Right atrium auricular region (tissue), 2 donors: ENCODE measurements at places on chromosomes 12 and 14.

DNA sequence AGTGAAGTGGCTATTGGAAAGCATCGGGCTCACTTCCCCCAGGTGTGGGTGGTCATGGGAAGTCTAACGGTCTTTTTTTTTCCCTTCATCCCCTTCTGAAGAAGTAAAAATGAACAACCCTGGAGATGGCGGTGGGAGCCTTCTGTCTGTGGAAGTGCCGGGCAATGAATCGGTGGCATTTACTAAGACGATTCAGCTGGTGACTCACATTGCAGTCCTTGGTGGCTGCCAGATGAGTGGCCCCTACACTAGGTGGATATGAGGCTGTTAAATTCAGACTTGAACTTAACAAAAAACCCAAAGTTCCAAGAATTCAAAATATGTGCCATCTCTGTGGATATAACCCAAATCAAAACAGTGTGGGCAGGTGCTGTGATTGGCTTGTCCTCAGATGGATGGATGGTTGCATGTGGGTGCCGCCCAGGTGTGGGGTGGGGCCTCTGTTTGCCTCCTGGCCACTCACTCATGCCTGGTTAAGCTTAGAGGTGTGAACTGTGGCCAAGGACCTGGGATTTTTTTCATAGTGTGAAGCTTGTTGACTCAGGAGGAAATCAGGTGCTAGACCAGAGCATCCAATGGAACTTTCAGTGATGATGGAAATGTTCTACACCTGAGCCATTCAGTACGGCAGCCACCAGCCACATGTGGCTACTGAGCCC, 176.7 kb upstream of the NOS1 start:
- H3K27me3 ChIP-seq: no peaks in the 10 kb centered on the region
- no peak overlapping the region for H3K27ac ChIP-seq
- no peak for DNase-seq
- no peak overlapping the region for H3K4me3 ChIP-seq

DNA sequence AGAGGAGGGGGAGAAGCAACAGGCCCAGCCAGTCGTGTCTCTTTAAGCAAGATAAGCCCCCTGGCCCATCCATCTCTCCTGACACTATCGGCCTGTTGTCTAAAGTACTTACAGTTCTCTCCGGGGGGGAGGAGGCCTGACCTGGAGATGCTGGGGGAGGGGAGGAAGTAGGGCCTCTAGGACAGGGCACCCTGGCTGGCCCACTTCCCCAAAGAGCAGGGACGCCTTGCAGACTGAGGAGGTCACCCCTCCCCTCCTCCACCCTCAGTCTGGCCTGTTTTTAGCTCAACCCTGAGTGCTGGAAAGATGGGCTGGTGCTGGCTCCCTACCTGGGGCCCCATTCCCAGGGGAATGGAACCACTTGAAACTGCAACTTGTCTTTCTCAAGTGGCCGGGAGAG, 70.3 kb downstream of the TBX5 start:
- H3K36me3 ChIP-seq: no peaks in the 10 kb centered on the region
- H3K4me1 ChIP-seq: no peaks in the 10 kb centered on the region
- no peak overlapping the region for H3K4me3 ChIP-seq
- H3K27me3 ChIP-seq: no peaks in the 10 kb centered on the region
- DNase-seq: no peak

GRCh38 chr14:22297376-22297775, 291.6 kb downstream of the DAD1 start:
- H3K4me3 ChIP-seq: no peak overlapping the region
- no peaks in the 10 kb centered on the region for H3K27me3 ChIP-seq
- no peaks in the 10 kb centered on the region for H3K4me1 ChIP-seq
- H3K36me3 ChIP-seq: no peaks in the 10 kb centered on the region
- no peak overlapping the region for H3K27ac ChIP-seq
- DNase-seq: no peak

DNA sequence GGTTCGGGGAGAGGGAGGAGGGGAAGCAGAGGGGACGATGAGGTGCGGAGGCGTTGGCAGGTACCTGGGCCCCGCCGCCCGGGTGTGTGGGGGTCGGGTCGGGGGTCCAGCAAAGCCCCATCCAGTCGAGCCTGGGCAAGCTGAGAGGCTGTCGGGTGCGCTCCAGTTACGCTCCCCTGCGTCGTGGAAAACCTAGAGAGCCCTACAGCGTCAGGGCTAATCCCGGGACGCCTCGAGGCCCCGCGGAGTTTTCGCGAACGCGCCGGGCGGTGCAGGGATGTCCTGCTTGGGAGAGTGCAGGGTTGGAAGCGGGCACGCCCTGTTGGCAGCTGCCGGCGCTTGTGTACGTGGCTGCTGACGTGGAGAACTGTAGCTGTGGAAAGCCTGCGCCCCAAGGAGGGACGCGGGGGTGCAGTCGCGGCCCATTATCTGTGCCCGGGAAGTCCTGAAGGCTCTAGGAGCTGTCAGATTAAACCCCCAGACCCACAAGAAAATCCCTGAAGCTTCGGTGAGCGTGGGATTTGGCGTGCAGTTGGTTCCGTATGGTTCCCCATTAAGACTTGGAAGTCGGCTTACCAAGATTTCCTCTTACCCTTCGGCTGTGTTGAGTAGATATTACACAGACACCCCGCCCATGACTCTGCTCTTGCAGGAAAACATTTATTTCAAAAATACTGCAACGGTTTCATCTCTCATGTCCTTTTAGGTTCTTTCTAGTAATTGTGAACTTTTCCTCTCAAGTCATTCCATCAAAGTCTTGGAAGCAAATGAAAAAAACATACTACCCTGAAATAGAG, 11.3 kb upstream of the SLC38A2 start:
- peaks cover 54% of the 10 kb centered on the region for H3K4me1 ChIP-seq
- DNase-seq: peak; percentile 97
- H3K4me3 ChIP-seq: peak overlapping the region; percentile 68
- no peaks in the 10 kb centered on the region for H3K27me3 ChIP-seq
- H3K27ac ChIP-seq: peak overlapping the region; percentile 100
- no peaks in the 10 kb centered on the region for H3K36me3 ChIP-seq

- no peaks in the 10 kb centered on the region for H3K36me3 ChIP-seq
- no peak for DNase-seq
- no peaks in the 10 kb centered on the region for H3K4me1 ChIP-seq
- H3K27ac ChIP-seq: no peak overlapping the region
These were observed 368.0 kb downstream of the ALG10 start for GRCh38 chr12:34390171-34390841.

DNA sequence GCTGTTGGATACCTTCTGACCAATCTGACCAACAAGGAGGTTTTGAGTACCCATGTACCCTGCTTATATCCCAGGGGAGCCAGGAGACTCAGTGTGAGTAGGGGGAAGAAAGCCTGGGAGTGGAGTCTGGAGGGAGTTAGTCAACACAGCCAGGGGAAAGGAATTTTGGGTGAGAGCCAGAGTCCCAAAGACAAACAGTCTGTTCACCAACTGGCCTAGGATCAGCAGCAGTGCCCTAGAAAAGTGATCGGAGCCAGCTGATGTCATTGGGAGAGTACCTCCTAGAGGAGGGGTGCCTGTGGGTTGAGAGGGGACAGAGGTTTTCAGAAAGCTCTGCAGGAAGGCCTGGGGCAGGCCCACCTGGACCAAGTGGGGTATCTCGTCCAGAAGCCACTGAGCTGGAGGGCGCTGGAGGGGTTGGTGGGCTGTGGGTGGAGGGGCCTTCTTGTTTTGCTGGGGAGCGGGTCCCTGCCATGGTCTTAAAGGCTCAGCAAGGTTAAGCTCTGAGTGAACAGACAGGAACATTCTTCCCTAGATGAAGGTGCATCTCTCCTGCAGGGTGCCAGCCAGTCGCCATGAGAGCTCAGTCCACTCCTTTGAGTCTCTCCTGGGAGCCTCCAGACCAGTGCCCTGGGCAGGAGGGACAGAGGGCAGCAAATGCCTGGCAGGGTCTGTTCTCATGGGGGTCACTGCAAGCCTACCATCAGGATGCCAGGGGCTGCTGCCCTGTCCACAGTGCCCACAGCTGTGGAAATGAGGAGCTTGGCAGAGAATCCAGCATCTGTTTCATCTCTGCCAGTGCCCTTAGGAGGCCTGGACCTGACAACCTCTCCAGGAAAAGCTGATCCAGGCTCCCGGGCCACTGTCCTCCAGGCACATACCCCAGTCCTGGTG, 63.6 kb downstream of the CHGA start:
- no peak for DNase-seq
- H3K27ac ChIP-seq: peak overlapping the region; percentile 76
- no peaks in the 10 kb centered on the region for H3K27me3 ChIP-seq
- H3K36me3 ChIP-seq: no peaks in the 10 kb centered on the region
- H3K4me3 ChIP-seq: no peak overlapping the region

- H3K4me1 ChIP-seq: no peaks in the 10 kb centered on the region
- no peak overlapping the region for H3K4me3 ChIP-seq
- H3K36me3 ChIP-seq: no peaks in the 10 kb centered on the region
- no peak for DNase-seq
- no peaks in the 10 kb centered on the region for H3K27me3 ChIP-seq
These were observed 86.5 kb upstream of the CEP83 start for GRCh38 chr12:94545935-94546771.

- no peaks in the 10 kb centered on the region for H3K4me1 ChIP-seq
- no peak overlapping the region for H3K27ac ChIP-seq
- H3K36me3 ChIP-seq: no peaks in the 10 kb centered on the region
- H3K27me3 ChIP-seq: no peaks in the 10 kb centered on the region
These were observed 1808.9 kb upstream of the SEL1L start for GRCh38 chr14:83342590-83342989.

DNA sequence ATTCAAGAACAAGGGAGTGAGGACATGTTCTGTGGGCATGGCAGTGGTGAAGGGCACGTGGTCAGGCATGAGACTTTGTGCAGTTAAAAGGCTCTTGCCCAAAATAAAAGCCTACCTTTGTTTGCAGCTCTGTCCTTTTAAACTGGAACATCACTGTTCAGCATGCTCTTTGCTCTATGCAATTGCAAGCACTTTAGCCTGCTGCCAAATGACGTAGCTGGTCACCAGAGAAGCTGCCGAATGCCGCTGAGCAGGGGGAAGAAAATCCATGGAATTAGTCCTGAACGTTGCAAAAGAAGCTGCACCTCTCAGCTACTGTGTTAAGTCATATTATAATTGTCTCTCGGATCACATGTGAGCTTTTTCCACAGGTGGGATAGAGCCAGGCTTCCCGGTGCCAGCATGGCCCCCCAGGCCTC, 176.3 kb upstream of the DIO2 start:
- H3K4me3 ChIP-seq: no peak overlapping the region
- H3K36me3 ChIP-seq: no peaks in the 10 kb centered on the region
- no peak for DNase-seq
- no peaks in the 10 kb centered on the region for H3K4me1 ChIP-seq

GRCh38 chr12:27900920-27901879, 71.3 kb downstream of the PTHLH start:
- H3K27ac ChIP-seq: no peak overlapping the region
- H3K4me1 ChIP-seq: peaks cover 10% of the 10 kb centered on the region
- no peaks in the 10 kb centered on the region for H3K27me3 ChIP-seq
- H3K36me3 ChIP-seq: no peaks in the 10 kb centered on the region
- DNase-seq: no peak
- no peak overlapping the region for H3K4me3 ChIP-seq

DNA sequence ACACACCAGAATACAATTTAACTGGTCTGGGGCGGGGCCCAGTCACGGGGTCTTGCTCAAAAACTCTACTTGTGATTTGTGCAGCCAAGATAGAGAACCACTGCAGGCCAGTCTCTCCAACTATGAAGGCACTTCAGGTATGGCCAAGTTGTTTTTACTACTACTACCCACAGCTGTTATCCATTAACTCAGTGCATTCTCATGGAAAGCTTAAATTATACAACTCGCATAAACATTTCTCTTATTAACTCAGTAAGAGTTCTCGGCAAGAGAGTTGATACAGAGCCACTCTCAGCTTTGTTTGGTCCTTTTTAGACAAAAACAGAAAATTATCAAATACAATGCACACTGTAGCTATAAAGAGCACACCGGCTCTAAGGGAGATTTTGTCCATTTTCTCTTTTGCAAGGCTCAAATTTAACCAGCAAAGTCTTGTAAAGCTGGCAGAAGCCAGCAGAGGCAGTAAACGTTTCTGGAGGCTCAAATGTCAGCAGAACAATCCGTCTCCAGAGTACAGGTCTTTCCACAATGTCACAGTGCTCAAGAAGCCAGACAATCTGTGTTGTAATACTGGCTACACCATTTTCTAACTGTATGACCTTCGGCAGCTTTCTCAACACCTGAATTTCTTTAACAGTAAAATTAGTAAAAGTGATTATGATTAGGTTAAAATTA, 85.9 kb downstream of the PTGER2 start:
- no peak overlapping the region for H3K27ac ChIP-seq
- no peak for DNase-seq
- no peak overlapping the region for H3K4me3 ChIP-seq
- H3K4me1 ChIP-seq: no peaks in the 10 kb centered on the region

DNA sequence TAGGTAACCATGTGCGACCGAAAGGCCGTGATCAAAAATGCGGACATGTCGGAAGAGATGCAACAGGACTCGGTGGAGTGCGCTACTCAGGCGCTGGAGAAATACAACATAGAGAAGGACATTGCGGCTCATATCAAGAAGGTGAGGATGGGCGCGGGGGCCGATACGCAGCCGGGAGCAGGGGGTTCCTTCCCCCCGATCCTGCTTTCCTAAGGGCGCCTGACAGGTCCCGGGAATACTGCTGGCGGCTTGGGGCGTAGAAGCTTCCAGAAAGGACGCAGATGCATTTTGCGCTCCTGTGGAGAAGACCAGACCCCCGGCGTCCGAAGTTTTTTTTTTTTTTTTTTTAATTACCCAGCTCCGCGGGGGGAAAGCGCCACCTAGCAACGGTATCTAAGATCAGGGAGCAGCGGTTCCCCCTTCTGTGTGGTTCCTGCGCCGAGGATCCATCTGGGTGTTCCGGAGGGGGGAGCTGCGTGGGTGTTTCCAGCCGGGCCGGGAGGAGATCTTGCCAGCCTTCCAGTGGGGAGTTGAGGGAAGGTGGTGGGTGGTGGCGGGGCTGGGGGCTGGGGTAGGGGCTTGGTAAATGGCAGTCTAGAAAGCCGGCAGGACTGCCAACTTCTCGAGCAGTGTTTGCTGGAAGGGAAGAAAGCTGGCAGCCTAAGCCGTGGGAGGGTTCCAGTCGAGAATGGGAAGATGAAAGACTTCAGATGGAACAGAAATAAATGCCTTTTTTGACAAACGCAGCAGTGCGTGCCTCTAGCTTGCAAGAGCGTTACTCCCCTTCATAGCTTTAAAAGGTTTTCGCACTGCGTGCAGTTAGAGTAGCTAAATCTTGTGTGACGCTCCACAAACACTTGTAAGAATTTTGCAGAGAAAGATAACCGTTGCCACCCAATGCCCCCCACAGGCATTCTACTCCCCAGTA, 764 bp downstream of the DYNLL1 start:
- H3K27me3 ChIP-seq: no peaks in the 10 kb centered on the region
- peak; percentile 76 for DNase-seq
- peaks cover 26% of the 10 kb centered on the region for H3K4me1 ChIP-seq
- peak overlapping the region; percentile 85 for H3K4me3 ChIP-seq

GRCh38 chr14:89407856-89408255, 9.2 kb downstream of the FOXN3 start:
- H3K4me1 ChIP-seq: no peaks in the 10 kb centered on the region
- no peaks in the 10 kb centered on the region for H3K27me3 ChIP-seq
- no peak for DNase-seq
- H3K36me3 ChIP-seq: peaks cover 20% of the 10 kb centered on the region

DNA sequence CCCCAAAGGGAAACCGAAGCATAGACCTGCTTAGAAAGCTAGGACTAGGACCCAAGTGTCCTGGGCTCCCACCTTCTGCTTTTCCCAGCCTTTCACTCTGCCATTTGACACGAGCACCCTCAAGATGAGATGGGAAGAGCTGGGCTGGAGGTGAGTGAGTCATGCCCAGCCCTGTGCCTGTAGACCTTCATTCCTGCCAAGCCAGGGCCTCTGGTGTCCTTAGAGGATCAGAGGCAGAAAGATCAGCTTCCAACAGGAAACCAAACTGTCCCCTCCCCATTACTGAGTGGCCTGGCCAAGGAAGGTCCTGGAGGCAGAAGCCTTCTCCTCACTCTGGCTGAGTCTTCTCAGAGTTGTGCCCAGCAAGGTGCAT, 3.5 kb downstream of the TMEM63C start:
- no peak overlapping the region for H3K27ac ChIP-seq
- no peak overlapping the region for H3K4me3 ChIP-seq
- H3K4me1 ChIP-seq: peaks cover 12% of the 10 kb centered on the region
- no peaks in the 10 kb centered on the region for H3K36me3 ChIP-seq
- H3K27me3 ChIP-seq: no peaks in the 10 kb centered on the region
- no peak for DNase-seq
